Renal pelvis (tissue), 12 donors: ENCODE measurements at places on chromosomes 2 and 18. TPM values are rescaled to one million over a fixed set of nuclear protein-coding genes. Genes with fewer than 3 reads are reported as not detected.

Gene PAX3
- not detected for polyA plus RNA-seq

GRCh38 chr2:238101891-238102841, 2.0 kb downstream of the ESPNL start:
- DNase-seq = no peak

- no peak for DNase-seq
Observed at GRCh38 chr18:4196351-4196750, 258.8 kb downstream of the DLGAP1 start.

Gene SIX3
- polyA plus RNA-seq = not detected

- no peak for DNase-seq
Observed at GRCh38 chr2:67836866-67837265, 225.9 kb downstream of the C1D start.

- no peak for DNase-seq
Observed at GRCh38 chr2:71949537-71949798, 198.2 kb downstream of the CYP26B1 start.

DNA sequence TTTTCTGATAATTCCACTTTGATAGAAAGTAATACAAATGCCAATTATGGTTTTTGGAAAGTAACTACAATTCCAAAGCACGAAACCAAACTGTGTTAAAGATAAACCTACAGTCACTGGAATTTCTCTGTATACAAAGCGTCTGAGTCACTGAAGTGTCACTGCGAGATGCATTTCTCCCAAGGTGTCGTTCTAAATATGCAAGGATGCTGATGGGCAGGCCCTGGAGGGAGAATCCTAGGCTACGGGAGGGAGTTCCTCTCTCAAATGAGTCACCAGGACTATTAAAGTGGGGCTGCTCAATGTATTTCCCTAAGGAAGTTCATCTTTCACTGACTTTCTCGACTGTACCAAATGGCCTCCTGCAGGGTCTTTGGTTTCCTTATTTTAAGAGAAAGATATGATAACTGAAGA, 163.8 kb upstream of the STK17B start:
- no peak for DNase-seq

Gene CROCC2
- 0.07 TPM for polyA plus RNA-seq

GRCh38 chr2:43537137-43537536, 58.7 kb downstream of the THADA start:
- no peak for DNase-seq

DNA sequence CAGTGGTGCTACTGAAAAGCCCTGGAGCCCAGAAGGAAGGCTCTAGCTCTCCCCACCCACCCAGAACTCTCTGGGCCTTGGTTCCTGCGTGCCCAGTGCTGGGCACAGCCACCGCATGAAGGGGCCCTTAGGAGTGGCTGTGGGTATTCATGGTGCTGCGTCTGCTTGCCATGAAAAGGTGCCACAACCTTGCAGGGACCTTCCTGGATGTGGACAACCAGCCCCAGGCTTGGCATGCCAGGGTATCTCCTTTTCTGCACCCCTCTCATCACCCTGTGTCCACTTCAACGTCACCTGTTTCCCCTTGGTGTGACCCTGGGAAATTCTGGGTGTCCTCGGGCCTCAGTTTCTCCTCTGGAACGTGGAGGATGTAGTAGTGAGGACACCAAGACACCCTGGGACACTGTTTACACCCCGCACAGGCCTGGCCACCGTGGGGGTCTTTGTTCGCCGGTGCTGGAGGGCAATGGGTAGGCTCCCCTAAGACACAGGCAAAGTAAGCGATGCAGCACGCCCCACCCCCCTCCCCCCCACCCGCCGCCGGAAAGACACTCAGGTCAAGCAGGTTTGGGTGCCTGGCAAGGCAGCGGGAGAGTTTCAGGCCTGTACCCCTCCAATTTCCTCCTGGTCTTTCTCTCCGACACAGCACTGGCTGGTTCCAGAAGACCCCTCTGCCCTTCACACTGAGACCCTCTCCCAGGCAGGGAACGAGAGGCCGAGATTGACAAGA, 34.8 kb upstream of the TAF1B start:
- DNase-seq = no peak

DNA sequence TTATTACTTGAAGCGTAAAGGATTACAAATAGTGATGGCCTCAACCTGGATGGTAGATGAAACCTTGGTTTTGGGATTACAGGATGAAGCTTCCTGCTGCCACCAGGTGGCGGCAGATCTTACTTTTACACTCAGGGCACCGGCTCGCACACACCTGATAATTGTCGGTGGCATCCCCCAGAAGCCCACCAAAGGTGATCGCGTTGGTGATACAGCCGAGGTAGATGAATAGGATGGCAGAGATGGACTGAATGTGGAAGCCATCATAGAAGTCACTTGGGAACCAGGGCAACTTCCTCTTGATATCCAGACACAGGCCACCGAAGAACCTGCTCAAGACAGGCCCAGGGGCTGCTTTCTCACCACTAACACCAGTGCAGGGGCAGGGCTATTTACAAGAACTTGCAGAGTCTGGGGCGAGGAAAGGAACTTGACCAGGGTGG, 51.8 kb downstream of the MTHFD2 start:
- DNase-seq = peak; percentile 42

- no peak for DNase-seq
Observed at GRCh38 chr18:79380816-79381806, 14.6 kb upstream of the NFATC1 start.

DNA sequence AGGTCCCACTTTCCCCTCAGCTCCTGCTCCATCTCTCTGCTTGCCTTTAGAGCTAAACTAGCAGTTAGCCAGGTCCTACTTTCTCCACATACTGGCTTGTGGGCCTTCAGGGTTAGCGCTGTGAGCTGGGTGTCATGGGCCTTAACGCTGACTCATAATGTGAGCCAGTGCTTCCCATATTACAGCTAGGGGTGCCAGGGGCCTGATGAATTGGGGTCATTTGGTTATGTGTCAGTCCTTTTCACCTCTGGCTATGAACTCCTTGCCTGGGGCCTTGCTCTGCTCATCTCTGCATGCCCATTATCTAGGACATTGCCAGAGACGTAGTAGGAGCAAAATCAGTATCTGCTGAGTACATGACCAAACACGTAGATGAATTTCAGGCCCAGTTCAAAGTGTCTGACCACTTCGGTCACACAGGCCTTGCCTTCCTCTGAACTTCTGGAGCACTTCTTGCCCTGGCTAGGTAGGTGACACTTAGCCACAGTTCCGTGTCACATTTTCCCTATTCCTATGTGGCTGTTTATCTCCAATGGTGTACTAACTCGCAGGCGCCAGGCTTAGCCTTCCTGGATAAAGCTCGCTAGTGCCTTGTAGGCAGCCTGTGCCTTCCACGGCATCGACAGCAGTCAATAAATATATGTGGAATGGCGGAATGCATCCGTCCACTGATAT, 103.2 kb upstream of the SIX3 start:
- no peak for DNase-seq

DNA sequence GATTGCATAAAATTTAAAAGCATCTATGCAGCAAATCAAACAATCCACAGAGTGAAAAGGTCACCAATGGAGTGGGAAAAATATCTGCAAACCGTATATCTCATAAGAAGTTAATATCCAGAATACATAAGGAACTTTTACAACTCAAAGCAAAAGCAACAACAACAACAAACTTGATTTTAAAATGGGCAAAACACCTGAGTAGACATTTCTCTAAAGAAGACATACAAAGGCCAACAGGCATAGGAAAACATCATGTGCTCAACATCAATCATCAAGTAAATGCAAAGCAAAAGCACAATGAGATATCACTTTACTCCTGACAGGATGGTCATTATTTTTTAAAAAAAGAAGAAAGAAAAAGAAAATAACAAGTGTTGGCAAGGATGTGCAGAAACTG, 38.1 kb downstream of the TMEM247 start:
- no peak for DNase-seq
